CD4-positive, CD25-positive, alpha-beta regulatory T cell (primary cell): ENCODE measurements at places on chromosomes 6 and 20. TPM values are rescaled to one million over a fixed set of nuclear protein-coding genes. Genes with fewer than 3 reads are reported as not detected.
A peak's percentile ranks its signal among the peaks of the same experiment; 100 is the strongest.

- H3K27ac ChIP-seq = no peak overlapping the region
- no peak for DNase-seq
- no peaks in the 10 kb centered on the region for H3K27me3 ChIP-seq
- peaks cover 40% of the 10 kb centered on the region for H3K36me3 ChIP-seq
- no peak overlapping the region for H3K4me3 ChIP-seq
- H3K4me1 ChIP-seq = no peaks in the 10 kb centered on the region
Measured at GRCh38 chr6:158761746-158762145, 57.4 kb downstream of the EZR start.

DNA sequence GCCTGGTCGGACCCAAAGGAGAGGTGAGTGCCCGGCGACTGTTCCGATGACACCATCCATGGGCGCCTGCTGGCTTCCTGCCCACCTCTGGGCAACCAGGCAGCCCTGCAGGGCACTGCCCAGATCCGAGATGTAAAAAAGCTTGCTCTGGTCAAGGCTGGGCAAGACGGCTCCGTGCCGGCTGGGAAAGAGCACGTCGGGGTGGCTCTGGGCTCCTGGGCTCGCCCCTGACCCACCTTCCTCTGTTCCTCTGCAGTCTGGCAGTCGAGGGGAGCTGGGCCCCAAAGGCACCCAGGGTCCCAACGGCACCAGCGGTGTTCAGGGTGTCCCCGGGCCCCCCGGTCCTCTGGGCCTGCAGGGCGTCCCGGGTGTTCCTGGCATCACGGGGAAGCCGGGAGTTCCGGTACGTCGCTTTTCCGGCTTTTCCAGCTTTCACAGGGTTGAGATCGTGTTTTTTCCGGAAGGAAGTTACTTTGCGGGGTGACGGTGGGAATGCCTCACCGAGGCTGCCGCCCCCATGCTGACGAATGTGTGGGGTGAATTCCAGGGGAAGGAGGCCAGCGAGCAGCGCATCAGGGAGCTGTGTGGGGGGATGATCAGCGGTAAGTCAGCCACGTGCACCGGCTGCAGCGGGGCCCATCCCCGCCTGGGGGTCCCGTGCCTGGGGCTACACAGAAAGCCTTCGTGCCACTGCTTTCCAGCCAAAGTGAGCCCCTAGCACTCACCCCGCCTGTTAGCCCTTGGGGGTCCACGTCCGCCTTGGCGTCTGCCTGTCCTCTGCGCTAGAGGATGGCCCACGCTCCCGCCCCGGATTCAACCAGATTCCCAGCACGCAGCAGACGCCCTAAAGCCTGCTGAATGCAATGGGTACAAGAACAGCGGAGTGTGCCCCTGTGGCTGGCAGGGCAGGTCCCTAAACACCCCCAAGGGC, 19.3 kb downstream of the COL9A3 start:
- no peaks in the 10 kb centered on the region for H3K4me1 ChIP-seq
- H3K27me3 ChIP-seq = no peaks in the 10 kb centered on the region
- H3K4me3 ChIP-seq = no peak overlapping the region
- H3K27ac ChIP-seq = no peak overlapping the region
- no peak for DNase-seq

GRCh38 chr6:63246581-63246980, 35.3 kb downstream of the FKBP1C start:
- no peaks in the 10 kb centered on the region for H3K4me1 ChIP-seq
- no peaks in the 10 kb centered on the region for H3K27me3 ChIP-seq
- DNase-seq = no peak
- no peak overlapping the region for H3K27ac ChIP-seq

DNA sequence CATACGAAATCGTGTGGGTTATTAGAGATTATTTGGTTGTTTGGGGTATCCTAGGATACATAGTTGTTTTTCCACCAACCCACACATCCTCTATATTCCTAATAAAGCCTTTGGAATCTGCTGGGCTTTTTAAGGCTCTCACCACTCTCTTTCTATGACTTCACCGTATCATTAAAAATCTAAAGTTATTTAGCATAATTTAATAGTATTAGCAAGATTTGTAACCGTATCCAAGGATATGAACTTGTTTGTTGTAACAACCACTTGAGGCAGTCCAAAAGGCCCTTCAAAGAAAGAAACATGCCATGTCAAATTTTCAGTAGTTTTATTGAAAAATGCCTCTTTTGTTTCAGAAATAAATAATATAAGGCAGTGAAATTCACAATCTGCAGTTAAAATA, 121.8 kb downstream of the COL12A1 start:
- H3K27me3 ChIP-seq = no peaks in the 10 kb centered on the region
- no peaks in the 10 kb centered on the region for H3K4me1 ChIP-seq
- DNase-seq = no peak
- H3K4me3 ChIP-seq = no peak overlapping the region
- H3K36me3 ChIP-seq = no peaks in the 10 kb centered on the region
- no peak overlapping the region for H3K27ac ChIP-seq

DNA sequence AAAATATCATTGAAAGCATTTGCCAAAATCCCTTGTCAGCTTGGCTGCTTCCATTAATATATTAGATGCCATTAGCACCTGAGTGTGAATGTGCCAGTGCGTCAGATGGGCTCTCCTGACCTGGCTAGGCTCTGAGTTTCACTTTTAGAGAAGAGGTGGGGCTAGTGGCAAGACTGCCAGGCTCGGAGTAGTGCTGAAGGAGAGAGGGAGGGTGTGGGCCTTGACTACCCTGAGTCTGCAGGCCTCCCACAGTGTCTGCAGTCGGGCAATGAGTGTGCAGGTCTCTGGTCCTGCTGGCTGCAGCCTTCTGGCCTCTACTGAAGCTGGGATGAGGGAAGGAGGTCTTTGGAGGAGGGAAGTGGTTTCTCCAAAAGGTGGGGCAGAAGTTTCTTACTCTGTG, 34.6 kb upstream of the PNPLA1 start:
- H3K36me3 ChIP-seq = peaks cover 27% of the 10 kb centered on the region
- no peaks in the 10 kb centered on the region for H3K27me3 ChIP-seq
- H3K4me3 ChIP-seq = no peak overlapping the region
- no peak overlapping the region for H3K27ac ChIP-seq

- peak overlapping the region; percentile 67 for H3K4me3 ChIP-seq
- no peaks in the 10 kb centered on the region for H3K36me3 ChIP-seq
- H3K4me1 ChIP-seq = peaks cover 68% of the 10 kb centered on the region
- H3K27me3 ChIP-seq = no peaks in the 10 kb centered on the region
- H3K27ac ChIP-seq = peak overlapping the region; percentile 71
Measured at GRCh38 chr6:160462116-160462515, 113.9 kb downstream of the SLC22A3 start.

- peaks cover 7% of the 10 kb centered on the region for H3K27me3 ChIP-seq
- no peak for DNase-seq
- peaks cover 8% of the 10 kb centered on the region for H3K4me1 ChIP-seq
- H3K27ac ChIP-seq = no peak overlapping the region
- H3K4me3 ChIP-seq = no peak overlapping the region
- H3K36me3 ChIP-seq = no peaks in the 10 kb centered on the region
Measured at GRCh38 chr20:51026269-51026668, 3.4 kb upstream of the KCNG1 start.

DNA sequence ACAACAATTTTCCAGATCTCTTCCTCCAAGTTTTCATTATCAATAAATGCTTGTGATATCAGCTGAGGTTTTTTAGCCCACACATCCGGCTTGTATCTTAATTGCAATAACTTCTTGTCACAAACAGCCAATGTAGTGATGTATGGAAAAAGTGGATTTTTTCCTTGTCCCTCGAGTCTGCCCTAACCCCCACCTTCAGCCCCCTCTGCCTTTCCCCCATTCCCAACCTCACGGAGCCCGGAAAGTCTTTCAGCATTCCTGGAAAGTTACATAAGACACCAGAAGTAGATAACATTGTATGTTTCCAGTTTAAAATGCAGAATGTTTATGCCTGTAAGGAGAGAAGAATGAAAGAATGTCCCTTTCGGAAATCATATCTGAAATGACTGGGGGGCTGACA, 179.2 kb upstream of the PHACTR1 start:
- DNase-seq = no peak
- H3K27me3 ChIP-seq = no peaks in the 10 kb centered on the region
- H3K36me3 ChIP-seq = no peaks in the 10 kb centered on the region
- no peak overlapping the region for H3K4me3 ChIP-seq
- H3K4me1 ChIP-seq = no peaks in the 10 kb centered on the region

DNA sequence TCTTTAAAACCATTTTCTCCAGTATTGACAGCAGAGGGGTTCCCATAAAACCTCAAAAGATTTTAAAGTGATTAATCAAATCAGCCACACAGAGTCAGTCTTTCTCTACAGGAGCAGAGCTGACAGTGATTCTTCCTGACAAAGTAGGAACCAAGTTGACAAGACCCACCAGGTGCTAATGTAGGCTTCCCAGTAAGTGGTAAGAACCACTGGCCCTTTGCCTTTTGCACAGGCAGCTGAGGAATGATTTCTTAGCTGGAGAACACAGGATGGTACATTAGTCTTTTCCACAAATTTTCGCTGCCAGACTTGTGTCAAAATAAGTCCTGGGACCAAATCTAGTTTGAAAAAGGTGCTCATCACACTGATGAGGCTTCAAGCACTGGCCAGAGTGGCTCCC, 95.8 kb downstream of the ARMC2 start:
- H3K36me3 ChIP-seq = no peaks in the 10 kb centered on the region
- H3K27me3 ChIP-seq = no peaks in the 10 kb centered on the region
- H3K4me3 ChIP-seq = no peak overlapping the region
- H3K27ac ChIP-seq = no peak overlapping the region

GRCh38 chr6:90209527-90209926, 87.1 kb downstream of the BACH2 start:
- H3K27ac ChIP-seq = no peak overlapping the region
- H3K4me1 ChIP-seq = no peaks in the 10 kb centered on the region
- peaks cover 5% of the 10 kb centered on the region for H3K36me3 ChIP-seq
- no peaks in the 10 kb centered on the region for H3K27me3 ChIP-seq

GRCh38 chr20:34427784-34428183, 64.7 kb downstream of the ITCH start:
- no peak for DNase-seq
- H3K27me3 ChIP-seq = no peaks in the 10 kb centered on the region
- no peak overlapping the region for H3K4me3 ChIP-seq
- H3K4me1 ChIP-seq = no peaks in the 10 kb centered on the region
- H3K27ac ChIP-seq = no peak overlapping the region

Gene ME1
- not detected for total RNA-seq

- no peaks in the 10 kb centered on the region for H3K27me3 ChIP-seq
- H3K4me1 ChIP-seq = no peaks in the 10 kb centered on the region
- DNase-seq = no peak
- no peaks in the 10 kb centered on the region for H3K36me3 ChIP-seq
Measured at GRCh38 chr20:24459733-24460132, 9.7 kb upstream of the SYNDIG1 start.

Gene TMEM200A
- total RNA-seq = 1.1 TPM

DNA sequence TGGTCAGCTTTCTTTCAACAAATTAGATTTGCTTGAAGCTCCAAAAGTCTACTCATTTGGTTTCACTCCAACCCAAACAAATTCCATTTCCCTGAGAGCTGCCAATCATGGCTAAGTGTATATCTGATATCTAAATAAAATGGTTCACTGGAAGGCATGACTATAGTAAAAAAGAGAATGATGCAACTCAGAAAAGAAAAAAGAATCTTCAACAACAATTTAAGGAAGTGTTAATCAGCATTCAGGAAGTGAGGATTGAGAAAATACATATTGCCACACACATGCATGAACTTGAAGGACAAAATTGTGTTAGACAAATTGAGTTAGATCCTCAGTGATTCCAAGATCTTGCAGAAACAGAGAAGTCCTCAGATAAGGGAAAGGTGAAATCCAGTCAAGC, 972.9 kb upstream of the FLRT3 start:
- no peak overlapping the region for H3K4me3 ChIP-seq
- H3K27ac ChIP-seq = no peak overlapping the region
- H3K36me3 ChIP-seq = no peaks in the 10 kb centered on the region
- H3K4me1 ChIP-seq = no peaks in the 10 kb centered on the region
- no peaks in the 10 kb centered on the region for H3K27me3 ChIP-seq

DNA sequence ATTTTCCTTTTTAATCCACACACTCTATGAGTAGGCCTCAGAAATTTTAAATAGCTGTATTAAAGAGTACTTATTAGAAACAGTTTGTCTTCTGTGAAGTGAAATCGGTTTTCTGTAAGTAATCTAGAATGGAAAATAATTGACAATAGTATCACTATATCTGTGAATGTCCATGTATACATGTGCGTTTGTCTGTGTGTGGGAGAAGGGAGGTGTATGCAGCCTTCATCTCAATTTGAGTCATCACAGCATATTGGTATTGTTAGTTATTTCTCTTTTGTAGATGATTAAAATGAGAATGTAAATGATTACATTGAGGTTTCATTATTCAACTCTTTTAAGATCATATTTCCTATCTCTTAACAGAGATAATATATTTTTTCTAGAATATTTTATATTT, 206.0 kb downstream of the EYS start:
- no peak for DNase-seq
- H3K4me3 ChIP-seq = no peak overlapping the region
- H3K27ac ChIP-seq = no peak overlapping the region
- H3K36me3 ChIP-seq = no peaks in the 10 kb centered on the region

GRCh38 chr6:55167860-55168259, 6.5 kb upstream of the HCRTR2 start:
- DNase-seq = no peak
- no peak overlapping the region for H3K4me3 ChIP-seq
- H3K27me3 ChIP-seq = no peaks in the 10 kb centered on the region
- no peak overlapping the region for H3K27ac ChIP-seq

DNA sequence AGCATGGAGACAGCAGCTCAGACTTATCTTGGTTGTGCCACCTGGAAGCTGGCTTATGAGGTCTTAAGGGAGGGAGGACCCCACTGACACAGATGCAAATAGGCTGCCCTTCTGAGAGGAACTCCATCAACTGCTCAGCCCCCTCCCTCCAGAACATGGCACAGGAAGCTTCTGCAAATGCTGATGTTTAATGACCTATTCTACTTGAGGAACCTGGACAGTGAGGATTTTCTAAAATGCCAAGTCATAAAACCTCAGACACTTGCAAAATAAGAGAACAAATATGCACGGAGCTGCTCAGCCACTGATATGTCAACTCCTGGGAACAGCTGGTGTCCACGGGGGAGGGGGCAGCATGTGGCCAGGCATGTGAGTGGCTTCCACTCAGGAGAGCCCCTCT, 3.5 kb downstream of the CST9 start:
- no peaks in the 10 kb centered on the region for H3K4me1 ChIP-seq
- no peak overlapping the region for H3K4me3 ChIP-seq
- no peaks in the 10 kb centered on the region for H3K36me3 ChIP-seq
- no peak overlapping the region for H3K27ac ChIP-seq
- H3K27me3 ChIP-seq = no peaks in the 10 kb centered on the region

- no peaks in the 10 kb centered on the region for H3K36me3 ChIP-seq
- no peak overlapping the region for H3K4me3 ChIP-seq
- H3K27ac ChIP-seq = no peak overlapping the region
- no peaks in the 10 kb centered on the region for H3K4me1 ChIP-seq
- H3K27me3 ChIP-seq = no peaks in the 10 kb centered on the region
Measured at GRCh38 chr6:104522533-104522932, 337.2 kb downstream of the HACE1 start.

DNA sequence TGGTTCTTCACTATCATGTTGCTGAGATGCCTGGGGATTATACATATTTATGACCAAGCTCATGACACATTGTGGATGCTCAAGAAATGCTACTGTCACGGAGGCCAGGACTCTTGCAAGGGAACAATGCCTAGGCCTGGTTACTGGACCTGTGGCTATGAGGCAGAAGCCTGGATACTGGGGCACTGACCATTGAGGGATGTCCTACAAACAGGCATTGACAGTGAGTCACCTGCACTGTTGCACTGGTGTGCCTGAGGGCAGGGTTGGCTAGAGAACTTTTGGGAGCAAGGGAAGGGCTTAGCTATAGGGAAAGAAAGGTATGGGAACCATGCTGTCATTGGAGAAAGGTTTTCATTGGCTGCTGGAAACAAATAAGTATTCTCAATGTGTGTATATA, 313.1 kb upstream of the SUPT3H start:
- no peak for DNase-seq
- no peaks in the 10 kb centered on the region for H3K4me1 ChIP-seq
- H3K4me3 ChIP-seq = no peak overlapping the region
- no peaks in the 10 kb centered on the region for H3K27me3 ChIP-seq
- no peak overlapping the region for H3K27ac ChIP-seq
